Retinal pigment epithelial cell (primary cell): ENCODE measurements at places on chromosomes 16 and 17.

DNA sequence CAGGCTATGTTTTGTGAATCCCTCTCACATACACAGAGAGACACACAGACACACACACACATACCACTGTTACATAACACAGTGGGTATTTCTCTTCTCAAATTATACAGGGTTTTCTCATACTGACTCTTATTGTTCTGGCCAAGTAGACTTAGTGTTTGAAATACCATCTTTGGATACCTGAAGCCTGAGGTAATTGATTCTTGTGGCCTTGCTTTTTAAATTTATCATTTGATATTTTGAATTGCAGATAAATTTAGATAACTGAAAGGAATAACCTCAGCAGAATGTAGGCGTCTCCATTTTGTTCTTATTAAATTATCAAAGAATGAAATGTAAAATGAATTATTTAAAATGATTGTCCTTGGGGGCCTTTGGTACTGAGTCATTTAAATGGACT, 223.8 kb downstream of the LGALS9B start:
- no peak for DNase-seq

DNA sequence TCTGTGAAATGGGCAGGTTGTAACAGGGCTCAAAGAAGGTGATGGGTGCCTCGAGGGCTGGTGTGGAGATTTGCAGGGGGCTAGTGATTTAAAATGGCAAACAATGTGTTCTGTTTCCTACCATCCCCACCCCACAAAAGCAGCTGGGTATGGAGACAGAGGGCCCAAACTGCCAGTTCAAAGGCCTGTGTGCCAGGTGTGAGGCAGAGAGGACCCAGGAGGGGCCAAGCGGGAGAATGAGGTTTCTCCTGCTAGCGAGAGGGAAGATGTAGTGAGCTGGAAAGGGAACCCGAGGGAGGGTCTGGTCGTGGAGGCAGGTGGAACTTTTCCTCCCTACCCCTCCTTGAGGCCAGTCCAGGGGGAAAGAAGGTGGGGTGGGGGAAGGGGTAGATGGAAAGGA, 39.4 kb downstream of the LAT start:
- DNase-seq = no peak

DNA sequence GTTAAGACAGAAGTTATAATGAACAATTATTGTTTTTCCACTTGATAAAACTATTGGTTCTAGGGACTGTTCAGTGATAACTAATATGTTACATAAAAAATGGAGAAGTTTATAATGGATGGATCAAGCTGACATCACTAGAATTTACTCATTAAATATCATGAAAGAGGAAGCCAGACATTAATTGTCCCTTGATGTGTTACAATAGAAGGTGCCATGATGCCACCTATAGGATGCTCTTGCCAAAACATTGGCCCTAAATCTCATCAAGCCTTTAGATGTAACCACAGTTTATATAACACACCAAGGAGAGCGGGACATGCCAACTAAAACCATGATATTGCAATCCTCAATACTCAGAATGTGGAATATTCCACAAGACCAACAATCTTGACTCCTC, 147.9 kb upstream of the MON1B start:
- no peak for DNase-seq

DNA sequence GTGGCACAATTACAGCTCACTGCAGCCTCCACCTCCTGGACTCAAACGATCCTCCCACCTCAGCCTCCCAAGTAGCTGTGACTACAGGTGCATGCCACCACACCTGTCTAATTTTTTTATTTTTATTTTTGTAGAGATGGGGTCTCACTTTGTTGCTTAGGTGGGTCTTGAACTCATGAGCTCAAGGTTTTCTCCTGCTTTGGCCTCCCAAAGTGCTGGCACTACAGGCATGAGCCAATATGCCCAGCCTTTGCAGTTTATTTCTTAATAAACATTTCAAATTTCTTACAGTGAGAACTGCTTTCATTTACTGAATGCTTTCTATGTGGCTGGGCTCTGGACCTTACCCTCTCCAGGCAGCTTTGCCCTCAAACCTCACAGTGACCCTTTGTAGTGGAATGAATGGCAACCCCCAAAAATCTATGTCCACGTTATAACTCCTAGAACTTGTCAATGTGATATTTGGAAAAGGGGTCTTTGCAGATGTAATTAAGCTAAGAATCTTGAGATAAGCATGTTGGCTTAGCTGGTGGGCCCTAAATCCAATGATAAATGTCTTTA, 1.6 kb upstream of the TNP2 start:
- no peak for DNase-seq

- DNase-seq = no peak
Measured at GRCh38 chr16:28497861-28498599, 3.6 kb downstream of the APOBR start.

GRCh38 chr16:27315333-27316037, 1.7 kb downstream of the IL4R start:
- no peak for DNase-seq

DNA sequence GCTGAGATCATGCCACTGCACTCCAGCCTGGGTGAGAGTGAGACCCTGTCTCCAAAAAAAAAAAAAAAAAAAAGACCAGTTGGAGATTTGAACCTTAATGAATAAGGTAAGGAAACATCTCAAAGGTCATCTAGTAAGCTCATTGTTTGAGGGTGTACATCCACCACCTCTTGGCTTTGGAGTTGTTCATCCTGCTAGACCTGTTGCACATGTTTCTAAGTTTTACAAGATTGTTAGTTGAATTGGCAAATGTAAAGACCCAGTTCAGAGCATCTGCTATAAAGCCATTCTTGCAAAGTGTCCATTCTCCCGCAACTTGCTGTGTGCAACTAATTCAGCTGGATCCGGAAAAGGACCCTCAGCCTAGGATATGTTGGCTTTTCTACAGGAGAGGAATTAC, 1.5 kb downstream of the PSMD7 start:
- no peak for DNase-seq

- DNase-seq = no peak
Measured at GRCh38 chr17:27539794-27540317, 83.6 kb downstream of the KSR1 start.

DNA sequence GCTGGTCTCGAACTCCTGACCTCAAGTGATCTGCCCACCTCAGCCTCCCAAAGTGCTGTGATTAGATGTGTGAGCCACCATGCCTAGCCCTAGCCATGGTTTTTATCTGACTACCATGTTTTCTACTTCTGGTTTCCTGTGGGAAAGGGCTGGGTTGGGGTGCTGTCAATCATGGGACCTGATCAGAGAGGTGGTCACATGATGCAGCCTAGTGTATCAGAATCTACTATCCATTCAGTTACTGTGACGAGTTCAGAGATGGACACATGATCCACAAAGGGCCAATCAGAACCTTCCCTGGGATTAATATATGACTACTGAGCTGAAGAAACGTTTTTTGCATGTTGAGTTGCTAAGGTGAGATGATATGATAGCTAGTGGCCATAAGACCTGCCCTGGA, 59.1 kb downstream of the ABCC6 start:
- DNase-seq = no peak

GRCh38 chr17:48148854-48149786, 41.6 kb downstream of the SNX11 start:
- DNase-seq = no peak

DNA sequence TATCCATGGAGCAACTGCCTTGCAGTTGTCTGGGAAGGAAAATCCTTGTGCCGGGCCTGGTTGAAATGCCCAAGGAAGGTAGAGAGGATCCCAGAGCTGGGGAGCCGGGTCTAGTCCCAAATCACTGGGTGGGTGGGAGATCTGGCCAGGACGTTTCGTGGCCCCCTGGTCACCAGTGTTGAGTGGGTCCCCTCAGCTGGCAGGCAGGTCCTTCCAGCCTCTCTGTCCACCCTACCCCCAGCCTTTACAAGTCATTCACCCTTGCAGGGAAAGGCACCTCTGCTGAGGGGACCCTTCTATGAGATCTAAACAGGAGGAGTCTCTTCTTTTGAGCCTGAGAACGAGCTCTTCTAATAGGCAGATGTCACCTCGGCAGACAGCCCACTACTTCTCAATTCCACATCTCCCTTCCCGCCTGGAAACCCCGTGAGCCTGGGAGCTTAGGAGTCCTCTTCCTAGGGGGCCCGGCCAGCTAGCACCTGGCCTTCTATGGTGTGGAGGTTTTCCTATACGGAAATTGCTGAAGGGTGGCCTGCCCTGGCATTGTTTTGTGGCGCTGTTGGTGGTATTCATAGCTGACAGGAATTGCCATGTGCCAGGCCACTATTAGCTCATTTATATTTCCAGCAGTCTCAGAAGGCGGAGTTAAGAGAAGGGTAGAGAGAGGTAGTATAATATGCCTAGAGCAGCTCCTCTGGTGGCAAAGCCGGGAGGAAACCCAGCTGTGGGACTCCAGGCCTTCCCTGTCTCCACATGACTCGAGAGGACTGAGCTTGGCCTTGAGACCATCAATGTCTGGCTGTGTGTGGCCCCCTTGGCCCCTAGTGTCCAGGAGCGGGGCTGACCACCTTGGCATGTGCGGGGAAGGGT, 13.3 kb downstream of the MPRIP start:
- DNase-seq = no peak

- DNase-seq = no peak
Measured at GRCh38 chr17:72576289-72576759, 455.5 kb downstream of the SOX9 start.

GRCh38 chr16:14289692-14290340, 218.7 kb downstream of the MRTFB start:
- DNase-seq = no peak

- DNase-seq = no peak
Measured at GRCh38 chr16:68660359-68660795, 15.3 kb downstream of the CDH3 start.

DNA sequence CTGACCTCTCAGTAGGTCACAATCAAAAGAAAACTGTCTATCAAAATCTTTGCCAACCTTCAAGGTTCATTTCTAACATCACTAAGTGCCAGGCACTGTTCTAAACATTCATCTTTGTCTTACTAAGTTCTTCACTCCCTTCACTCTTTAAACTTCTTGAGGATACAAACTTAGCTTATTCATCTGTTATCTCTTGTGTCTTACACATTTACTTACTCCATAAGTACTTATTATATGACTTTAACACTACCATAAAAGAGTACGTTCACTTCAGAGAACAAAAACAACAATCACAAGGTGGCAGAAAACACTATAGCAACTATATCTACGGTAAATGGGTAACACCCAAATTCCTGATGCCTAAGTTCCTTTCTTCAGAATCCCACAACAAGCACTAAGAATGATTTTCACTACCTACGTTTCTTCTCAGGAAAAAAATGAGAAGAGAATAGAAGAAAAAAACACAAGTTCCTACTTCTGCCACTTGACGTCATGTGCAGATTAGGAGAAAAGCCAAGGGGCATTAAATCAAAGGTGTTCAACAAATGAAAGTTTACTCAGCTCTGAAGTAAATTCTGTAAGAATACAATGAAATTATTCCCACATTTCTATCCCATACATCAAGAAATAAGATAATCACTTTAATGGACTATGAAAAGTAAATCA, 29.2 kb downstream of the KANSL1 start:
- peak; percentile 13 for DNase-seq

DNA sequence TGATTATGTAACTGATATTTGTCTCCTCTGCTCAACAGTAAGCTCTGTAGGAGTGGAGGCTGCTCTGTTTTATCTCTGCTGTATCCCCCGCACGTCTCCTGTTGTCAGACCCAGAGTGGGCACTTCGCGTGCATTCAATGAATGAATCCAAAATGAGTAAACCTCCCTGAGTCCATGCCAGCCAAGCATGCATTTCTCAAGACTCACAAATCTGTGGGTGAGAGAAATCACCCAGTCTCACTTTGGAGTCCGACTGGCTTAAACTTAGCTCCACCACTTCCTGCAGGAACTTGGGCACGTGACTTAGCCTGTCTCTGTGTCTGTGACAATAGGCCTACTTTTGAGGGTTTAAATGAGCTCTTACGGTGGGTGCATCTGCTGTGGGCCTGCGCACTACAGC, 3.7 kb downstream of the PNPO start:
- no peak for DNase-seq

DNA sequence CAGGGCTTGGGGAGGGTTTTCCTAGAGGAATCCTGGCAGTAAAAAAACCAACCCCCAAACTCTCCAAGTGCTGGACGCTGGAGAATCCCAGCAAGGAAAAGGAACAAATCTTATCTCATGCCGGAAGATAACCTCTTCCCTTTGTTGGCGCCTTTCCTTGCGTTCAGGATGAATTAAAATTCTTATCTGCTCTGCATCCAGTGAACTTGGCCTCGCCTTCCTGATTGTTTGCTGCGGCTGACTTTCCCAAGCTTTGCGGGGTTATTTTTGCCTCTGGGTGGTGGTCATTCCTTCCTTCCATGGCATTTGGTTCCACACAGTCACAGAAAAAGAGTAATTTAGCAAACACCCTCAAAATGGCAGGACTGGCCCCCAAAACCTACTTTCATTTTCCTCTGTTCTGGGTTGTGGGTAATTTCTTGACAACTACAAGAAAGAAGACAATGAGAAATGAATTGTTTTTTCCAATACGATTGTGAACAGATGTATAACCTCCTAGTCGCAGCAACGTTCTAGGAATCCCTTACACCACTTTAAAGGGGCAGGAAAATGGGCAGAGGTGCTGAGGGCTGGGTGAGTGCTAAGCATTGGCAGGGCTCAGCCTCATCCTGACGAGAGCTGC, 77.8 kb downstream of the MRC2 start:
- no peak for DNase-seq

GRCh38 chr16:61587526-61587925, 448.7 kb downstream of the CDH8 start:
- no peak for DNase-seq

DNA sequence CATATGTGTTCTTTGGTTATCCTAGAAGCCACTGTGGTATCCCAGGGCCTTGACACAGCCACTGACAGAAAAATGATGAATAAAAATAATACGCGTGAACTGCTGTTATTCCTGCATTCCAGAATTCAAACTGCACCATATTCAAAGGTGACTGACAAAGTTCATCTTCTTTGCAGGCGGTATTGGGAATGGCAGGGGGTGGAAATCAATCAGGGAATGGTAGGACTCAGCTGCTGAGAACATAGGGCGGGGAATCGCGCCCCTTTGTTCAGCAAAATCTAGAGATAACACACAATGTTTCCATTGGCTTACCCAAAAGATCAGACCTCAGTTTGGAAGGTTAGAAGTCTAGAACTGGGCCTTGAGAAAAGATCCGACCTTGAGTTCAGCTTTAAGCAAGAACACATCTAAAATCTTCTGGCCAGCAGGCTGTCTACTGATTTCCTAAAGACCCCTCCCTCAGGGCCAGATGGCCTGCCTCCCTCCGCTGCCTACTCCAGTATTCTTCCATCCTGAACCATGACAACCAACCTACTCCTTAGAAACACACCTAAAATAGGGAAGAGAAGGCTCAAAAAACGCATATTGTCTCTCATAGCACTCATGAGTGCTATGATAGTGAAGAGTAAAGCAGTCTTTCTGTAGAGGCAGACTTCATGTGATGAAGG, 34.1 kb downstream of the CDK5R1 start:
- no peak for DNase-seq
